Right lobe of liver (tissue), 6 donors: ENCODE measurements at places on chromosomes 3 and 15. TPM values are rescaled to one million over a fixed set of nuclear protein-coding genes. Genes with fewer than 3 reads are reported as not detected.

GRCh38 chr3:37995652-37996641 lies 5.4 kb downstream of the VILL start:
- DNase-seq = no peak

DNA sequence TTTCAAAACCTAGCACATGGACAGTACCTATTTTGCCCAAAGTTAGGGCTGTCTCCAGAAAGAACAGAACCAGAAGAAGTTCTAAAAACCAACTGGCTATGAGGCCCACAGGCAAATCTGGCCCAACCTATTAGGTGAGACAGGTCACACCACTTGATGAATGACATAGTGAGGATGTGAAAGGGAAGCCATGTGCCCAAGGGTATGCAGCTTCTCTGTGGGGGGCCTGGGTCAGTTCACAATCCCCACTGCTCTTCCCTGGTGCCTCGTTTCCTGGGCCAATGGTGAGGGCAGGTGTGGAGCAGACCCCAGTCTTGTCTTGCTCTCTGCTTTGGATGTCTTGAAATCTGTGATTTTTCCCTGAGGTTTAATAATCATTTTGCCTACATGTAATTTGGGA lies 8.9 kb downstream of the INSYN1 start:
- DNase-seq = no peak

- DNase-seq = no peak
Observed at GRCh38 chr15:39585871-39586301, 5.0 kb downstream of the THBS1 start.

- DNase-seq = no peak
Observed at GRCh38 chr15:41648770-41649169, 11.4 kb upstream of the MGA start.

DNA sequence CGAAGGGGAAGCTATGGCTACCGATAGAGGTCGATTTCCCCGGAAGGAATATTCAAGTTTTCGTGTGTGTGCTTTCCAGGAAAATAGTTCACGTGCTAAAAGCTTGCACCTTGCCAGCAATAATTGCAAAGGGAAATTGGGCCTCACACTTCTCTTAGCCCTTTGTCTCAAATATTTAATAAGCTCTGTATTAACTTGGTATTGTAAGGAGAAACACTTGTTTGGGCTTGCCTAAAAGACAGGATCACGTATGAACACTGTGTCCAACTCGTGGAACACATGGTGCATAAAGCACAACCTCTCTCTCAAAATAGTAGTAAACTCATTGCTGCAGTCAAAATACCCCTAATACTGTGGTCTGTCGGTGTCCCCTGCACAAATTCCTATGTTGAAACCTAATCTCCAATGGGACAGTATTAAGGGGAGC lies 352 bp upstream of the TMF1 start:
- DNase-seq = no peak

GRCh38 chr15:40747685-40748631 lies 7.1 kb downstream of the RMDN3 start:
- DNase-seq = no peak

DNA sequence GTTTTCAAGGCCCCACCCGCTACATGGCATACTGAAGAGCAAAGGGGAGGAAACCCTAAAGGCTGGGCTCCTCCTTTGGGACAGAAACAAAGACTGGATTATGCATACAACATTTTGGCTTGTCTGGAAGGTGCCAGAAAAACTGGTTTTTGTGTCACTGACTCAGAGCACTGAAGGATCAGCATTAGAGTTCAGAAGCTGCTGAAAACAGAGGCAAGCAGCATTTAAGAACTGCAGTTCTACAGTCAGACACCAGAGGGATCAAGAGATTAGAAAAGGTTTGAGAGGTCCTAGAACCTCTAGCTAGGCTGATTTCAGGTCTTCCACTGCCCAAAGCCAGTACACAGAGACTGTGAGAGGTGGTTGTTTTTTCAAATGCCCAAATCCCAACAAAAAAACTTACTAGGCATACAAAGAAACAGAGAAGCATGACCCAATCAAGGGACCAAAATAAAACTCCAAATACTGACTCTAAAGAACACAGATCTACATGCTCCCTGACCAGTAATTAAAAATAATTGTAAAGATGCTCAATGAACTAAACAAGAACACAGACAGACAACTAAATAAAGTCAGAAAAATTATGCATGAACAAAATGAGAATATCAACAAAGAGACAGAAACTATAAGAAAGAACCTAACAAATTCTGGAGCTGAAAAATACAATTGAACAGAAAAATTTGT lies 91.2 kb downstream of the SENP2 start:
- no peak for DNase-seq

GRCh38 chr15:82122746-82123400 lies 77.1 kb upstream of the MEX3B start:
- no peak for DNase-seq

- peak; percentile 76 for DNase-seq
Observed at GRCh38 chr15:31325595-31326155, 960 bp upstream of the KLF13 start.

DNA sequence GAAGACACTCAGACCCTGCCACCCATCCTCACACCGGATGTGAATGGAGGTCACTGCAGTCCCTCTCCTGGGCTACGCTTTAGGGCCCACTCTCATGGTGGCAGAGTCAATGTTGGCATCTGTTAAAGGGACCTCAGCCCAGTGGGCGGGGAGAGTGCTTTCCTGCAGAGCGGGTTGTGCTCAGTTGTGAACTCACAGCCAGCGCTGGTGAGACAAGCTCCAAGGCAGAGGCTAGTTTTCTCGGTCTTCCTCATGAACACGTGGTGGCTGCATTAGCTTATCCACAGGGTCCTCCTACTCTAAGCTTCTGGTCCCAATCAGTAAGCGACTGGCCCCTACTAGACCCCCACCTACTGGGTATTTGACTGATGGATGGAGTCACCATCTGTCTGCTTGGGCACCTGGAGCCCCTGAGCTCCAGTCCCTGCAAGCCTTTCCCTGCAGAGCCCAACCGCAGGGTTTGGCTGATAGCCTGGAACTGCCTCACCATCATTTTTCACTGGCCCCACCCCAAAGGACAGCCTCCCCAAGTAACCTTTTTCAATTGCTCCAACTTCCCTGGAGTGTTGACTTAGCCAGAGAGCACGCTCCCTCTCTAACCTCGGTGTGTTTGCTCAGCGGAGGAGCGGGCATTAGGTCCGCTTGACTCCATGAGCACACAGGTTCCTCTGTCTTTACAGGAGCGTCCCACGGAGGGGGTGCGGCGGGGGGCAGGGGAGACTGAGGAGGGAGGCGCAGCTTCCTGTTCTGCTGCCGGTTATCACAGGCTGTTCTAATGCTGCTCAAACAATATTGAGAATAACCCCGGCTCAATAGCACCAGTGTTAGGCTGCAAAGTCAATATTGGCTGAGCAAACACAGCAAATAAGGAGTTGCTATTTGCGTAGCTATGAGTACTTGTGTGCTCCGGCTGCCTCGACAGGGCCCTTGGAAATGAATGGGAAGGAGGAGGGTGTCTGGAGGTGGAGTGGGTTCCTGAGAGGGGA lies 141.7 kb downstream of the RPLP1 start:
- peak; percentile 92 for DNase-seq

DNA sequence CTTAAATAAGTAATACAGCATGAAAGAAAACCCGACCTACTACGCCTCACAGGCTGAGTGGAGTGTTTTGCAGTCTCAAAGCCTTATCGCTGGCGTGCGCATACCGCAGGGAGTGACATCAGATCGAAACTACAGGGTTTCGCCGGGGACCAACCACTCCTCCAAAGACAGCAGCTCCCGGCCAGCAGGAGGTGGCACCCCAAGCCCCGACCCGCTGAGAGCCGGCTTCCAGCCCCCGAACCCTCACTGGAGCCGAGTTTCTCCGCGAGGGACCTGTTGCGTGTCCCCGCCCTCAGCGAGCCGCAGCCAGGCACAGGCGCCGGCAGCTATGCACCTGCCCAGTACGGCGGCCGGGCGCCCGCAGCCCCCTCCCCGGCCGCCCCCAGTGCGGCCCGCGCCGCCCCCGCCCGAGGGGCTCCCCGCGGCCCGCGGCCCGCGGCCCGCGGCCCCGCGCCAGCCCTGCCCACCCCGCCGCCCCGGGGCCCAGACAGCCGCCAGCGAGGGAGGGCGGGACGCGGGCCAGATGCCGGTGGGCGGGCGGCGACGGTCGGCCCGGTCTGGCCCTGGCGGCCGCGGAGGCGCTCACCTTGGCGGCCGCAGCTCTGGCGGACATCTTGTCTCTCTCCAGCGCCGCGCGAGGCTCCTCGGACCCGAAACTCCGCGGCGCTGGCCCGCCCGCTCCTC lies 710 bp downstream of the TJP1 start:
- peak; percentile 77 for DNase-seq

- no peak for DNase-seq
Observed at GRCh38 chr3:195570344-195570743, 13.4 kb downstream of the APOD start.

DNA sequence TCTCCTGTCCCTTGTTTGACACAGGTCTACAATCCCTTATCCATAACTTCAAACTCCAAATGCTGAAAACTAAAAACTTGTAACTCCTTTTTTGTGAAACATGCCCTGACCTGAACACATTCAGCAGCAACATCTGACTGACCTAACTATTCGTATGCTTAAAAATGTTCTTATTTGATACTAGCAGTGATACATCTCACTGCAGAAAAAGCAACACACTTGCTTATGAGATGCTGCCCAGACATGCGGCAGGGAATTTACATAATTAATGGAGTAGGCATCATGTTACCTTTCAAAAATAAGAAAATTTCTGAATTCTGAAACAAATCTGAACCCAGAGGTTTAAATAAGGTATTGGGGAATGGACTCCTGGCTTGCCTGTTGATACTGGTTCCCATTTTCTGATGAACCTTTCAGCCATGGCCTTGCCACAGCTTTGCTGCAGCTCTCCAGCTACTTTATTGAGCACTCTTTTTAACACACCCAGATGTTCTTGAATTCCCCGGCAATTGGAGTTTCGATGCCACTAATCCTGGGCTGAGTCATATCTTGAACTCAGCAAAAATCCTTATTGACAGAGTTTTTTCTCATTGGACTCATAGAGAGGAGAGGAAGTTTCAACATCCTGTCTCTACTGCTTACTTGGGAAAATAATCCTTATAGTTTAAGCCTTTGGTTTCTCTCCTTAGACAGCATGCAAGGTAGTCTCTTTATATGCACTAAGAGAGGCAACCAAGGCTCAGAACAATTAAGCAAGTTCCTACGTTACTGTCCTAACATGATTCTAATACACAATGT lies 296.6 kb upstream of the LMCD1 start:
- no peak for DNase-seq

DNA sequence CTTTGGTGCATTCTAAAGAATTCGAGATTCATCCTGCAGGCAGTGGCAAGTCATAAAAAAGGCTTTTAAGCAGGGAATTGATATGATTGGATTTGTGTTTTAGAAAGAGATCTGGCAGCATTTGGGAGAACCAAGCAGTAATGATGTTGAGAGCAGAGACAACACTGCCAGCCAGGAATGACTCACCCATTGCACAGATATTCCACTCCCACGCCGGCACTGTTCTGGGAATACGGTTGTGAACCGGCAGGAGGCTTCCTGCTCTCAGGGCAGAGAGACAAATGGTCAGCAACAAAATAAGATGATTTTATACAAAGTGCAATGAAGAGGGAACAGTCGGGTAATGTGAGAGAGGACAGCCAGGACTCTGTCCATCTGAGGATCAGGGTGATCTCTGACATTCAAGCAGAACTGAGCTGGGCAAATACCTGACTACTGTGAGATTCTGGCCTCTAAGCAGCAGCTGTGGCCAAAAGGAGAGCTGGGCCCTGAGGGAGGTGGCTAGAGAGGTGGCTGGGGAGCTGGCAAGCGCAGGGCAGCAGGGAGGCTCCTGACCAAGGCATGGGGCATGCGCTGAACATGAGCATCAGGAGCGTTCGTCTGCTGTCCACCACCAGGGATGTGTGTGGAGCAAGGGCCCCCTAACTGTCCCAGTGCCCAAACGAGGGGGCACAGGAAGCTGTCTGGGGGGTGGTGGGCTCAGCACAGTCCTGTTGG lies 56.1 kb upstream of the PLXNA1 start:
- DNase-seq = no peak

DNA sequence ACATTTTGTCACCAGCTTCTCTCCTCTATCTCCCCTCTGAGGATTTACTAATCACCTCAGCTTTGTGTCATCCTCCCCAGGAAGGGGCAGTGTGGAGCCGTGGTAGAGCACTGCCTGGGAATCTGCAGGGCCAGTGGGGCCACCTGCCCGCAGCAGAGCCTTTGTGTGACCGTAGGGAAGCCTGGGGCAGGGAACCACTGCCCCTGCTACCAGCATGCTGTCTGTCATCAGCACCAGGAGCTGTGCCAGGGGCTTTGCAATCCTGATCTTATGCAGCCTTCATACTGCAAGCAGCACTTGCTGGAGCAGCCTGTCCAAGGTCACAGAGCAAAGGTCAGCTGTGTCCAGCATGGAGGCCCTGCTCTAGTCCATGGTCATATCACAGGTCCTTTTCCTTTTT lies 170.2 kb upstream of the IL12A start:
- DNase-seq = peak; percentile 88

GRCh38 chr3:63990733-63991132 lies 32.6 kb downstream of the PSMD6 start:
- DNase-seq = no peak

GRCh38 chr15:62593681-62594399 lies 428.8 kb upstream of the C2CD4B start:
- DNase-seq = peak; percentile 27

DNA sequence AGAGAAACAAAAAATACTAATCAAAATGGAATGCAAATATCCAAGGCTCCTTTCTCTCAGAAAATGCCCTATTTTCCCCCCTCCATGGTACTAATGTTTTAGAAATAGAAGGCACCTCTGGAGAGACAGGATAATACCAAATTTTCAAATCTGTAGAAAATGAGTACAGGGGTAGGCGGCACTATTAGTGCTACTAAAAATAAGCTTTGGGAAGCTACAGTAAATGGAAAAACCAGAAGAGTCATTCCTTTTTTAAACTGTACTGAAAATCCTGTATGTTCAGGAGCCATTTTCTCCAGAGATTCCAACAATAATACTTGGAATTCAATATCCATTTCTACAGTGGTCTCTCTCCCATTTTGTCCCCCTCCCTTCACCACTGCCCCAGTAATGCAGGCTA lies 320.8 kb downstream of the RORA start:
- DNase-seq = no peak

GRCh38 chr3:10417847-10418246 lies 87.5 kb downstream of the ATP2B2 start:
- DNase-seq = no peak

DNA sequence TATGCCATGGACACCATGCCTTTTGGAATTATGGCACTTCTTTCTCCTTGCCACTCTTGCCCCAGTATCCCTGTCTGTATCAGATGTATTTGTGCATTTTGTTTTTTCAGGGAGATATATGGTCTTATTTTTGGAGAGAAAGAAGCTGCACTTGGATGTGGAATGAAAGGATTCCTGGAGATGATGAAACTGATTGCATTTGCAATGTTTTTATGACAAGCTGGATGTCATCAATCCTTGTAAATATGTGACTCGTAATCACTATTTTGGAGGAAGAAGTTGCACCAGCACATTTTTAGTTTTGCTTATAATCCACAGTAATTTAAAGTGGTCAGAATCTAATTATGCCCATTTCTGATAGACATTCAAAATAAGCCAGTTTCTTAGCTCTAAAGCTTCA lies 165.0 kb downstream of the NR1D2 start:
- no peak for DNase-seq

ROPN1 gene
- total RNA-seq = not detected

P2RY1 gene
- 1.5 TPM for total RNA-seq

SLC2A2 gene
- total RNA-seq = 373 TPM

RAB7A gene
- total RNA-seq = 127 TPM

STARD9 gene
- 1.4 TPM for total RNA-seq

DPPA2 gene
- not detected for total RNA-seq

ACP3 gene
- total RNA-seq = not detected

CRBN gene
- 23.7 TPM for total RNA-seq

ANKUB1 gene
- total RNA-seq = not detected

BLM gene
- 0.49 TPM for total RNA-seq

PLA1A gene
- total RNA-seq = 14.9 TPM

SLC25A38 gene
- 36.7 TPM for total RNA-seq
